Endodermal cell (in vitro differentiated cells): ENCODE measurements at places on chromosomes 6 and 20. TPM values are rescaled to one million over a fixed set of nuclear protein-coding genes. Genes with fewer than 3 reads are reported as not detected.

- H3K4me1 ChIP-seq: peaks cover 9% of the 10 kb centered on the region
- H3K27ac ChIP-seq: no peak overlapping the region
- H3K27me3 ChIP-seq: no peaks in the 10 kb centered on the region
- H3K4me3 ChIP-seq: peak overlapping the region; percentile 100
- H3K36me3 ChIP-seq: no peaks in the 10 kb centered on the region
Observed at GRCh38 chr6:15246666-15247499, 1.0 kb downstream of the JARID2 start.

DNA sequence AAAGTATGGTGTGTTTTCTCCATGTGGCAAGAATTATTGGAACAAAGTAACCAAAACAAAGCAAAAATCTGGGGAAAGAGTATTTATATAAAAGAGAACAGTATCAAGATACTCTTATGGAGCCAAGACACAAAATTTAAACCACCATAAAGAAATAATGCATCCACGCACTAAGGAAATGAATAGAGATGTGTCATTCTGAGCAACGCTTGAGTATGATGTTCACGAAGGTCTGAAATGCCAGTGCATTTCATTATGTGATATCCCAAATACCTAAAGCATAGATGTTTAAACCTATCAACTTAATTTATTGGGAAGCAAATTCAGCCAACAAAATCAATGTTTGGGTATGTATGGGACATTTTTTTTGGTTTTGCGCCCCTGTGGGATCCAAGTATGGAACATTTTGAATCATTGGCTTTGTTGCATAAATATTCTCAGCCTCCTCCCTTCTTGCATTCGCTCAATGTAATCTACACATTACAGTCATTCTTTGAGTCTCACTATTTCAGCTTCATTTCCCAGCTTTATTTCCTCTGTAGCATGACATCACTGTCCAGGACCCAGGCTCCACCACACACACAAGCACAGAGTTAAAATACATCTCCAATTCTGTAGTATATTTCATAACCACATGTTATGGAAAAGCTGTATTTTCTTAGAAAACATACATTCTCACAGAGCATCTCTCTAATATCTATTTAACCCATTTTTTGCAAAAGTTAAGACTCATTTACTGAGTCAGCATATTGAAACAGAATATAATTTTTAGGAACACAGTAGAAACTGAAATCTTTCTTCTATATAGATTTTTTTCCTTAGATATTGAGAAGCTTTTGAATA lies 11.6 kb upstream of the MOXD1 start:
- H3K36me3 ChIP-seq: no peaks in the 10 kb centered on the region
- DNase-seq: no peak
- no peak overlapping the region for H3K4me3 ChIP-seq
- H3K27me3 ChIP-seq: no peaks in the 10 kb centered on the region
- no peaks in the 10 kb centered on the region for H3K4me1 ChIP-seq

DNA sequence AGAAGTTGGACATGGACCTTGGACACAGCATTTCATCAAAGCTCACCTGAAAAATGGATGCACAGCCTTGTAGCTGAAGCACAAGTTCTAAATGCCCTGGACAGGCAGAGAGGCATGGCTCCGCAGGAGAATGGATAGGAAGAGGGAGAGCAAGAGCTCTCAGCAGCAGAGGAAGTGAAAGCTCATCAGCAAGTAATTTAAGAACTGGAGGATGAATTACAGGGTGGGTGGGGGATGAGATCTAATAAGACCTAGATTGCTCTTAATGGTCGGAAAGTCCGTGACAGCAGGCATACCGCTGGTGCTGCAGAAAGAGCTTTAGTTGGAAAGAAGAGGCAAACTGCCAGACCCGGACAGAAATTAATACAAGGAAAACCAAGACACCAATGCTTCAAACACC lies 37.3 kb upstream of the SAYSD1 start:
- H3K27ac ChIP-seq: no peak overlapping the region
- H3K36me3 ChIP-seq: no peaks in the 10 kb centered on the region
- no peak for DNase-seq
- H3K4me3 ChIP-seq: no peak overlapping the region
- H3K27me3 ChIP-seq: peaks cover 23% of the 10 kb centered on the region

- DNase-seq: no peak
- no peaks in the 10 kb centered on the region for H3K27me3 ChIP-seq
- no peaks in the 10 kb centered on the region for H3K36me3 ChIP-seq
- H3K4me1 ChIP-seq: peaks cover 6% of the 10 kb centered on the region
- H3K4me3 ChIP-seq: no peak overlapping the region
Observed at GRCh38 chr6:83883240-83883639, 23.8 kb downstream of the CYB5R4 start.

DNA sequence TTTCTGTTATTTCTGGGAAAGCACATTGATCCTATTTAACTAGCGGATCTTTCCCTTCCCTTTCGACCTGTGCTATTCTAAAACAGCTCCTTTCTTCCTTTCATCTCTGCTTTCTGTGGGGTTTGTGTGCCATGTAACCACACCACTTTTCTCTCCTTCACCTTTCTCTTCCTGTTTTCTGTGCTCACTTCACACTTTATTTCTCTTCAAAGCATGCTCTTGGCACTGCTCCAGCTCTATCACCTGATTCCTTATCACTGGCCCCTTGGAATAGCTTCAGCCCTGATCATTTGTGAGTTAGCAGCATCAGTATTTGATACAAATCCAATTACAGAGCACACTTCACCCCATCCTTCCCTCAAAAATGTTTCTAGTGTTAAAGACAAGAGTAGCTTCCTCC lies 8.1 kb upstream of the METTL24 start:
- H3K27me3 ChIP-seq: no peaks in the 10 kb centered on the region
- peaks cover 14% of the 10 kb centered on the region for H3K4me1 ChIP-seq
- DNase-seq: no peak

GRCh38 chr20:58997141-58997770 lies 9.8 kb downstream of the CTSZ start:
- peaks cover 46% of the 10 kb centered on the region for H3K36me3 ChIP-seq
- no peak overlapping the region for H3K4me3 ChIP-seq
- no peaks in the 10 kb centered on the region for H3K27me3 ChIP-seq
- no peak for DNase-seq
- peak overlapping the region; percentile 9 for H3K27ac ChIP-seq
- H3K4me1 ChIP-seq: no peaks in the 10 kb centered on the region

DNA sequence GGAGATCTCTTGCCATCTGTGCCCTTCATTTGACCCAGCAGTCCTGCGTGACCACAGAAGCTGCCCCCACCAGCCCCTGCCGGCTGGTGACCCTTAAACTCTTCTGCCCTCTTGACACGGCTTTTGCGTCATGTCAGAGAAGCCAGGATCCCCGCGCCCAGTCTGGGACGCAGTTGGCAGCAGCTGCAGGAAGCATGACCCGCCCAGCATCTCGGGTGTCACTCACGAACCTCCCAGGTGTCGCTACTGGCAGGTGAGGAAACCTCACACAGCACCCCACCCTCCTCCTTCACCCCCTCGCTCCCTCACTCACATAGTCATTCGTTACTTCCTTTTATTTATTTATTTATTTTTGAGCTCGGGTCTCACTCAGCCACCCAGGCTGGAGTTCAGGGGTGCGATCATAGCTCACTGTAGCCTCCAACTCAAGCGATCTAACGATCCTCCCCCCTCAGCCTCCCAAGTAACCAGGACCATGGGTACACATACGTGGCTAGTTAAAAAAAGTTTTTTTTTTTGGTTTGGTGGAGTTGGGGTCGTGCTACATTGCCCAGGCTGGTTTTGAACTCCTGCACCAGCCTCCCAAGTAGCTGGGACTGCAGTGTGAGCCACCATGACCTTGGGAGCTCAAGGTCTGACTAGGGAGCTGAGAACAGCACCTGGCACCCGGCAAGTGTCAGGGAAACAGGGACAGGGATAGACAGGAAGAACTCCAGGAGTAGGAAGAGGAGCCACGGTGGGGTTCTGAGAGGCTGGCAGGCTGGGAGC lies 14.1 kb upstream of the SPDEF start:
- peaks cover 5% of the 10 kb centered on the region for H3K4me1 ChIP-seq
- H3K36me3 ChIP-seq: no peaks in the 10 kb centered on the region
- no peak overlapping the region for H3K4me3 ChIP-seq
- H3K27ac ChIP-seq: no peak overlapping the region
- no peak for DNase-seq

GRCh38 chr6:134245041-134245440 lies 72.9 kb downstream of the SGK1 start:
- DNase-seq: no peak
- H3K36me3 ChIP-seq: no peaks in the 10 kb centered on the region
- no peak overlapping the region for H3K27ac ChIP-seq

DNA sequence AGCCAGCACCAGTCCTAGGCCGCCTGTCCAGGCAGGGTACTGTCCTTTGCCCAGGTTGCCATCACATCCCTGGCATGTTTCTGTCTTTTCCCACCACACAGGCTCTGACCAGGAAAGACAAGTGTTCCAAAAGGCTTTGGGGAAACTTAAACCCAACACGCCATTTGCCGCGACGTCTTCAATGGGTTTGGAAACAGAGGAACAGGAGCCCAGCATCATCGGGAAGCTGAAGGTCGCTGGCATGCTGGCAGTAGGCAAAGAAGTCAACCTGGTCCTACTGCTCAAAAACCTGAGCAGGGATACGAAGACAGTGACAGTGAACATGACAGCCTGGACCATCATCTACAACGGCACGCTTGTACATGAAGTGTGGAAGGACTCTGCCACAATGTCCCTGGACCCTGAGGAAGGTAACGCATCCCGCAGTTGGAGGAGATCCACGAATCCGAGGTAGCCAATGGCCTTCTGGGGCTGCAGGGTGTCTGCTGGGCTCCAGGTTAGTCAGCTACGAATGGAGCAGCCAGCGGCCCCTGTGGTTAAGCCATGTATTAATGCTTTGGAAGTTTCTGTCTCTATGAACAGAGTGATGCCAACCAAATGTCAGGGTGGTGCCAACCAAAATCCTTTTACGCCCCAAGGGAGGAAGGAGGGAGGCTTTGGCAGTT lies 36.2 kb downstream of the TGM3 start:
- no peak overlapping the region for H3K4me3 ChIP-seq
- peak; percentile 33 for DNase-seq
- no peaks in the 10 kb centered on the region for H3K27me3 ChIP-seq
- no peaks in the 10 kb centered on the region for H3K36me3 ChIP-seq

DNA sequence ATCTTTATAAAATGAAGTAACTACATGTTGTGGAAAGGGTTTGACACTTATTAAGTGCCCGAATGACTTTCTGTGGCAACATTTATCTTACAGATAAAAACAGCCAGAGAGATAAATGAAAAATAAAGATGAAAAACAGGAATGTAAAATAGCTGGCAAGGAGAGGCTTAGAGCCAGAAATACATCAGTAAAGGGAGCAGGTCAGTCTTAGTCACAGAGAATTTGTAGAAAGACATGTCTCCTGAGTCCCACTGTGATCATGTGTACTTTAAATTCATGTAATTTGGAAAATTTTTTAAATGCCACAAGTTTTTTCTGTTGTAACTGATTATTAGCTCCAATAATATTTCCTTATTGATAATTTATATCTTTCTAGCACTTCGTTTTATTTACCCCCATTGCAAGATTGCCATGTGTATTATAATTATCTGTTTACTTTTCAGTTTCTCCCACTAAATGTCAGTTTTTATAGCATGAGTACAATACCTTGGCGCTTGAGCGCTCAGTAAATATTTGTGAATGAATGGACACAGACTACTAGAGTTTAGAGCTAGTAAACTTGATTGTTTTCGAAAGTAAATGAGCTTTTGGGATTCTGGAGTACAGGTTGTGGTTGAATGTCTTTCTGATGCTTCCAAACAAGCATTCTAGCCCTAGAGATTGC lies 15.2 kb downstream of the TAB2 start:
- H3K4me3 ChIP-seq: no peak overlapping the region
- no peaks in the 10 kb centered on the region for H3K36me3 ChIP-seq
- no peak overlapping the region for H3K27ac ChIP-seq
- H3K27me3 ChIP-seq: no peaks in the 10 kb centered on the region

DNA sequence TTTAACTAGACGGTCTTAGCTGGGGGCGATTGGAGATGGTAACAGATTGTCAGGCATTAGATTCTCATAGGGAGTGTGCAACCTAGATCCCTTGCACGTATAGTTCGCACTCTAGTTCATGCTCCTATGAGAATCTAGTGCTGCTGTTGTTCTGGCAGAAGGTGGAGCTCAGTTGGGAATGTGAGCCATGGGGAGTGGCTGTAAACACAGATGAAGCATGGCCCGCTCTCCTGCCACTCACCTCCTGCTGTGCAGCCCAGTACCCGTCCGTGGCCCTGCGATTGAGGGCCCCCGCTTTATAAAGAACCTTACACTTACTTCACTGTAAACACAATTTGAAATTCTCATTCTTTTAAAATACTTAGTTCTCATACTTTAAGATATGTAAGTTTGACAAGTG lies 339.4 kb downstream of the CDH26 start:
- H3K36me3 ChIP-seq: no peaks in the 10 kb centered on the region
- no peak overlapping the region for H3K4me3 ChIP-seq
- DNase-seq: no peak
- no peaks in the 10 kb centered on the region for H3K27me3 ChIP-seq
- no peak overlapping the region for H3K27ac ChIP-seq

DNA sequence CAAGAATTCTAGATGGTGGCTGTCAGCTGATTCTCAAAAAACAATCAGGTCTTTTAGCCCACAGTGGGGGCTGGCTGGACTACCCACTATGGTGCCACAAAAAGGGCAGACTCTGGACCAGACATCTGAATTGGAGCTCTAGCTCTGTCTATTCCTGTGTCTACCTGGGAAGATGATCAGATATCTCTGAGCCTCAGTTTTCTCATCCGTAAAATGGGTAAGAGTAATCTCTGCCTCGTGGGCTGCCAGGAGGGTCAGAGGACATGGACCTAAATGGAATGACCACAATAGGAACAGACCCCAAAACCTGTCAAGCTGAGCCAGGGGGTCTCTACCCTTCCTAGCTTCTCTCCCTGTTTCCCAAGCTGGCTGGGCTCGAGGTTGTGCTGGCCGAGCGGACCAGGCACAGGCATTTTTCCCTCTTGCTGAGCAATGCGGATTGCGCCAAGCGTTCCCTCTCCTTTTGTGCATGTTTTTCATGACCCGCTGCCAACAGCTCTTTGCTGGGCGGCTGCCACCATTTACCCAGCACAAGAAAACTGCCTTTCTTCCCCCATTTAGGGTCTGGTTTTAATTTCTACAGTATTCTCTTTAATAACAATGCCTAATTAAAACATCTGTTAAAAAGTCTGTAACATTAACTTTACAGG lies 74.7 kb upstream of the MAFB start:
- no peak overlapping the region for H3K4me3 ChIP-seq
- H3K36me3 ChIP-seq: no peaks in the 10 kb centered on the region
- no peaks in the 10 kb centered on the region for H3K27me3 ChIP-seq

DNA sequence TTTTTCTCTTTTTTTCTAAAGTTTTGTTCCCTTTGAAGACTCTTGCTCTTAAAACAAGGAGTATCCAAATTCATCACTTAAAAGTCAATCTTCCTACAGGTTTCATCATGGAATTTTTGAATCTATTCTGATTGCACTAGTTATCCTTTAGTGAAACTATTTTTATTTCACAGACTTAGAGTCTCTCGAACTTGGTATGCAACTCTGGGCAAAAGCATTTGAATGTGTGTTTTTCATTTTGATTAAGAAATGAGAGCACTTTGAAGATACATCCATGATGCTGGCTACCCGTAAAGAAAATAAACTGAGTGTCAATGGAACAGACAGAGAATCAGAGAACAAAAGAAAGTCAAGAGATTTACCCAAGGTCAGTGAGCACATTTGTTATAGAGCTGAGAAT lies 586.5 kb downstream of the EPM2A start:
- no peak overlapping the region for H3K27ac ChIP-seq
- no peaks in the 10 kb centered on the region for H3K27me3 ChIP-seq
- H3K4me1 ChIP-seq: no peaks in the 10 kb centered on the region
- no peak overlapping the region for H3K4me3 ChIP-seq
- H3K36me3 ChIP-seq: no peaks in the 10 kb centered on the region

The RUNX2 gene
- total RNA-seq: 0.18 to 1.2 TPM (median 0.77 TPM) in 3 replicates

The ZBTB46 gene
- 22.0 and 25.9 TPM in 2 replicates for total RNA-seq

The MBOAT1 gene
- 9.4 and 10.3 TPM in 2 replicates for total RNA-seq

The TFAP2C gene
- 0.31 to 2.2 TPM (median 0.46 TPM) in 3 replicates for total RNA-seq
